ENCODE measurements at places on chromosomes 1 and 21.

DNA sequence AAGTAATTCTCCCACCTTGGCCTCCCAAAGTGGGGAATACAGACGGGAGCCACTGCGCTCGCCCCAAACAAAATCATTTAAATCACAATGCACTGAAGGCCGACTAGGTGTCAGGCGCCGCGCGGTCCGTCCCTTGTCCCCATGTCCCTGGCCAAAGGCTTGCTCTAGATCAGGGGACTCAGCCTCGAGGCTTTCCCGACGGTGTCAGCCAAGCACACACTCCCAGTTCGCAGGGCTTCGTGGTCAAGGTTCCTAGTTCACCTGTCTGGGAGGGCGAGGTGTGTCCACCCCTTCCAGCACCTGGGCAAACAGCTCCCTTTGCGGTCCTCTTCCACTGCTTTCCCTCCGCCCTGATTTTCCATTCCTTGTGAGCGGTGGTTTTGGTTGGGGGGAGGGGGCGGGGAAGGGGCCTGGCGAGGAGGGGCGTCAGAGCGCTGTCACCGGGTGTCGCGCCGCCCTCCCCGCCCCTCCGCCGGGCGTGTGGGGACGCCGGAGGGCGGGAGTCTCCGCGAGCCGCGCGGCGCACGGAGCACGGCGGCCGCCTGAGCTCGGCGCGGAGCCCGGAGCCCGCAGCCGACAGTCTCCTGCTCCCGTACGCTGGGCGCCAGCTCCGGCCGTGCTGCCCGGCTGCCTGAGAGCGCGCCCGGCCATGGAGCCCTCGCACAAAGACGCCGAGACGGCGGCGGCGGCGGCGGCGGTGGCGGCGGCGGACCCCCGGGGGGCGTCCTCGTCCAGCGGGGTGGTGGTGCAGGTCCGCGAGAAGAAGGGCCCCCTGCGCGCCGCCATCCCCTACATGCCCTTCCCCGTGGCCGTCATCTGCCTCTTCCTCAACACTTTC lies at the start of gene STUM:
Gene STUM, plus strand, starts transcription at position 509 of the 838 bp plus-strand sequence. Its CDS starts 141 bp downstream, at position 650.
- H3K27me3 ChIP-seq = peaks cover 73% of the 10 kb centered on the region
- peaks cover 23% of the 10 kb centered on the region for H3K4me1 ChIP-seq
- no peak within 1 kb of the TSS for H3K27ac ChIP-seq
- peak; percentile 42 for DNase-seq
- no peaks in the 10 kb centered on the region for H3K36me3 ChIP-seq

GRCh38 chr1:42260376-42261070 lies 74.5 kb downstream of the FOXJ3 start:
- H3K27ac ChIP-seq = no peak overlapping the region
- no peak overlapping the region for H3K4me3 ChIP-seq
- no peak for DNase-seq
- peaks cover 8% of the 10 kb centered on the region for H3K4me1 ChIP-seq

GRCh38 chr1:244496186-244496585 lies 35.1 kb downstream of the CATSPERE start:
- no peak for DNase-seq
- H3K4me3 ChIP-seq = no peak overlapping the region
- H3K4me1 ChIP-seq = no peaks in the 10 kb centered on the region

DNA sequence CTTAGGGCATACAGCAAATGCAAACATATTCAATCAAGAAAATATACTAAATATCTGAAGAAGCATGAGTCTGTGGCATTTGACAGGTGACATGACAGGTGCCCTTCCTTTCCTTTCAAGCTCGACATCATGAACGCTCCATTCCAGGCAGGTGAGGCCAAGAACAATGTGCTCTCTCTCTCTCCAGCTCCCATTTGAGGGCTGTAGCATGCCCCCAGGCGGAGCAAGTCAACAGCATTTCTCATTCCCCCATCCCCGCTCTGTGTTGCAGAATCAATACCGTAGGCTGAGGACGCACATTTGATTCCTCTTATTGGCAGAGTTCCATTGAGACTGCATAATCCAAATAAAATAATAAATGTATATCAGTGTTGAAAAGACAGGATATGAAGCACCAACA lies 24.6 kb upstream of the PLPPR4 start:
- no peak overlapping the region for H3K27ac ChIP-seq
- H3K4me3 ChIP-seq = no peak overlapping the region
- no peaks in the 10 kb centered on the region for H3K36me3 ChIP-seq
- H3K4me1 ChIP-seq = no peaks in the 10 kb centered on the region
- no peaks in the 10 kb centered on the region for H3K27me3 ChIP-seq

GRCh38 chr1:209714338-209714737 lies 9.7 kb downstream of the HSD11B1 start:
- no peak for DNase-seq
- H3K27ac ChIP-seq = no peak overlapping the region
- H3K36me3 ChIP-seq = no peaks in the 10 kb centered on the region
- peaks cover 3% of the 10 kb centered on the region for H3K27me3 ChIP-seq
- H3K4me1 ChIP-seq = peaks cover 6% of the 10 kb centered on the region
- H3K4me3 ChIP-seq = no peak overlapping the region

DNA sequence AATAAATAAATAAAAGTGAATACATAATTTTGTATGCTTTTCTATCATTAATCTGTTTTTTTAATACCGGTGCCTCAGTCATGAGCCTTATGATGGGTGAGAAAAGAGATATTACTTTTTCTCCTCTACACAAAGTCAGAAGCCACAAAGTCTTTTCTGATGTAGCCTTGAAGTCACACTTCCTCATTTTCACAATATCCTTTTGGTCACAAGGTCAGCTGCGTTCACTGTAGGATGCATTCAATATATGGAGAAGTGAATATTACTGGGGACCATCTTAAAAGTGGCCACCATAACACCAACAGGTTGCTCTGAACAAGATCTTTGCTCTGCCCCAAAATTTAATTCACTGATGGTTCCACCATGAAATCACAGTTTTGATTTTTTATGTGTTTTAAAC lies 83.3 kb upstream of the TNR start:
- no peak overlapping the region for H3K4me3 ChIP-seq
- peaks cover 20% of the 10 kb centered on the region for H3K4me1 ChIP-seq
- H3K27me3 ChIP-seq = no peaks in the 10 kb centered on the region
- DNase-seq = no peak
- H3K27ac ChIP-seq = no peak overlapping the region

DNA sequence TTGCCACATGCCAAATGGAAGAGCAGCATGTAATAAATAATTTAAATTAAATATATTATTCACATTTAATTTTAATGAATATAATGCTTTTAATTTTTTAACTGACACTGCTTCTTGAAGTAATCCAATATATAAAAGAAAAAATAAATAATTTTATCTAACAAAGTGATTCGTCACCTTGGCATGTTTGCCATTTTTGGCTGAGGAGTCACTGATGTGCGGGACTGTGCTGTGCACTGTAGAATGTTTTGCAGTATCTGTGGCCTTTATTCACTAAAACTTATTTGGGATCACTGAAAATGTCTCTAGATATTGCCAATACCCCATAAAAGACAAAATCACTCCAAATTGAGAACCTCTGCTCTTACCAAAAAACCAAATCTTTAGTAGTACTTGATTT lies 807.8 kb downstream of the BRINP3 start:
- no peaks in the 10 kb centered on the region for H3K27me3 ChIP-seq
- H3K27ac ChIP-seq = no peak overlapping the region
- no peak for DNase-seq
- H3K4me1 ChIP-seq = no peaks in the 10 kb centered on the region
- H3K4me3 ChIP-seq = no peak overlapping the region
